ENCODE measurements at places on chromosomes 13 and 19.

DNA sequence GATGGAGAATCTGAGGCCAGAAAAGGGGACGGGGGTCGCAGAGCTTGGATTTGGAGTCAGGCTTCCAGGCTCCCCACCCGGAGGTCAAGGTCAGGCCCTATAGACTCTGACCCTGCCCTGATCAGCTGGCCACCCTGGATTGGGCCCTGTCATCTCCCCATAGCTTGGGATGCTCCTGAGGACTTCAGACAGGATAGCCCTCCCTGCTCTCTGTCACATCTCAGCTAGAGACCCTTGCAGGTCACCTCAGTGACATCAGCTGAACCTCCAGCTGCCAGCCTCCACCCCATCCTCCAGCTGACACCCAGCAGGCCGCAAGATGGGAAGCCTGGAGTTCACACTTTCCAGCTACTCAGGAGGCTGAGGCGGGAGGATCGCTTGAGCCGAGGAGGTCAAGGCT lies 2.8 kb upstream of the TPM4 start:
- no peak for DNase-seq

DNA sequence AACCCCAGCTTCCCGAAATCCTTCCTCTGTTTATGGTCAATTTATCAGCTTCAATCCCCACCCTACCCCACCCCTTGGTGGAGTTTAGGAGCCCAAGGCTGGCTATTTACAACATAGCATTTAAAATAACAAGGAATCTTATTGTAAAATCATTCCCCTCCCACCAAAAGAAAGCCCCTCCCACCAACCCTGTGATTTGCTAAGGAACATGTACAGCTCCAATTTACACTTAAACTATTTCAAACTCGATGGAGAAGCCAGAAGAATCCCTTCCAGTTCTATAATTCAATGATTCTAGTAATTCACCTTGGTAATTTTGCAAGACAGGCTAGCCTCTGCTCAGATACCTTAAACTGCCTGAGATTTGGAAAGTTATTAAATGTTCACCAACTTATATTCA lies 3.0 kb downstream of the LATS2 start:
- no peak for DNase-seq

DNA sequence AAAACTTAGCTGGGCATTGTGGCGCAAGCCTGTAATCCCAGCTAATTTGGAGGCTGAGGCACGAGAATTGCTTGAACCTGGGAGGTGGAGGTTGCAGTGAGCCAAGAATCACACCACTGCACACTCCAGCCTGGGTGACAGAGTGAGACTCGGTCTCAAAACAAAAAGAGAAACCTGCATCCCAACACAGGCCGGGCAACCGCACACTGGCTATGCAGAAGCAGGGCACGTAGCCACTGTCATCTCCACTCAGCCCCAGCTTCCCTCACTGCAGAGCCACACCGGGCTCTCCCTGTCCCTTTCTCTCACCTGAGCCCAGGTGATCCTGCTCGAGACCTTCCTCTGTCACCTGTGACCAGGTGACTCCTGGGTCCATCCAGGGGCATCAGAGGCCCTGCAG lies 11.7 kb downstream of the ELL start:
- no peak for DNase-seq

- peak; percentile 13 for DNase-seq
These were observed 1.9 kb downstream of the MRPS12 start for GRCh38 chr19:38932425-38933179.

DNA sequence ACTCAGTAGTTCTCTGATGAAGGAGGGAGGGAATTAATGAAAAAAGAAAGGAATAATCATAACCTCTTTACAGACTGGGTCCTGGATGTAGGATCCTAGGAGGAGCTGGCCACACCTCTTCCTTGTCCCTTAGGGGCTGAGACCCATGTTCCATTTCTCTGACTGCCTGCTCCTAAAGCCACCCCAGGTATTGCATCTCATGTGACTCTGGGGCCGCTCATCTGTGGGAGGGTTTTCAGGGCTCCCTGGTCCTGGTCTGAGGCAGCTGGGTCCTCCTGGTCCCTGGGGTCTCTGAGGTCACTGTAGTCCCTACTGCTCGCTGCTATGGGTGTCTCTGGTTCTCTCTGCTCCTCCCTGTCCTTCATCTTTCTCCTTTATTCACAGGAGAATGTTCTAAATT lies 2.9 kb downstream of the CEACAM21 start:
- DNase-seq: no peak

- no peak for DNase-seq
These were observed 63.7 kb downstream of the KL start for GRCh38 chr13:33079960-33080359.

- no peak for DNase-seq
These were observed 43.0 kb upstream of the HNRNPA1L2 start for GRCh38 chr13:52599037-52599847.

- no peak for DNase-seq
These were observed 1.1 kb downstream of the LNX2 start for GRCh38 chr13:27619093-27619727.

- DNase-seq: peak; percentile 22
These were observed 13.0 kb downstream of the PGLYRP1 start for GRCh38 chr19:46009530-46010510.

GRCh38 chr13:67416047-67416925 lies 186.2 kb upstream of the PCDH9 start:
- no peak for DNase-seq

DNA sequence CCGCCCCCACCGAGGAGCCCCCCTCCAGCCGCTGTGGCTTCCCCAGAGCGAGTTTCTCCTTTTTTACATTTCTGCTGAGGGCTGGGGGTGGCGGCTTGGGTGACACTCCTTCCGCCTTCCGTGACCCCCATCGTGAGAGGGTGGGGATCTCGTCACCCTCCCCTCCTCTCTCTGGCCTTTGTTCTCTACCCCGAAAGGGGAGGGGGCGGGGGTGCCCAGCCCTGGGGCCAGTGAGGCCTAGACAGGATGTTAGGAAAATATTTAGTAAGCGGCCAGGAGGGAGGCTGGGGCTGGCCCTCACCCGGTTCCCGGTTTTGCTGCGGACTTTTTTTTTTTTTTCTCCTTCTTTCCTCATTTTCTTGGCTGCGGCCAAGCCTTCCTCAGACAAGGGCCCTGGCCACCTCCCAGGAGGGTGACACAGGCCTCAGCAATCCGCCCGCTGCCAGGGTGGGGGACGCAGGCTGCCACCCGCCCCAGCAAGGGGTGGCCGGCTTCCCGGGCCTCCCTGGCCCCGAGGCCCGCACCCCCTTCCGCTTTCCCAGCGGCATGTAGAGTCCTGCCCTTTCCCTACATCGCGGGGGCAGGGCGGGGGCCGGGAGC lies 3.9 kb downstream of the MIDN start:
- peak; percentile 47 for DNase-seq

DNA sequence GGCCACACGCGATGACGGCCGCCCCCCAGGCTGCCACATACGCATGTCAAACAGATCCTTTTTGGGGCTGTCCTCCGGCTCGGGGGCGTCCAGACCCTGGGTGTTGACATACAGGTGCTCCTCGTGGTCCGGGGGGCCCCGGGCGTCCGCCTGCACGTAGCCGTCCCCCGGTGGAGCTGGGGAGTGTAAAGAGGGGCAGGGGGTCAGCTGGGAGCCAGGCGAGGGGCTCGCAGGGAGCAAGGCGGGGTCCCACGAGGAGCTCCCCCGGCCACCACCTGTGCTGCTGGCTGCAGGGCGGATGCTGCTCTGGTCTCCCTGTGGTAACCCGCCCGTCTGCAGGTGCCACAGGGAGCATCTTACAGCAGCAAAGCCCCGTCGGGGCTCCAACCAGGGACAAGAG lies 16.1 kb upstream of the C2CD4C start:
- DNase-seq: no peak

GRCh38 chr13:23513455-23513854 lies 56.8 kb upstream of the TNFRSF19 start:
- DNase-seq: no peak

- DNase-seq: no peak
These were observed 96.3 kb upstream of the SOX1 start for GRCh38 chr13:111970494-111971141.
